ENCODE measurements at places on chromosomes 7 and 10. TPM values are rescaled to one million over a fixed set of nuclear protein-coding genes. Genes with fewer than 3 reads are reported as not detected.

DNA sequence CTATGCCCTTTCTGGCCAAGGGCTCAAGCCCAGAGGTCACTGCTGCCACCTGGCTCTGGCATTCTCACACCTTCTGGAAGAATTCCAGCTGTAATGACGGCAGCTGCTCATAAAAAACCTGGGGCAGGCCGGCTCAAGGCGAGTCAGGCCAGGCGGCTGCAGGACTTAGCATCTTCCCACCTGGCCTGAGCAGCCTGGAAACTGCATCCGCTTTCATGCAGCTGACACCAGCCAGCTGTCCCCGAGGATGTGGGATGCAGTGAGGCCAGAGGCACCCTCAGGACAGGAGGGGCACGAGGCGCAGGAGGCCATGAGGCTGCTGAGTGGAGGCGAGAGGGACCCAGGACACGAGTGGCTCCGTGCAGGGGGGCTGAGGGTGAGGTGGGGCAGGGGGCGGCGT is 47.5 kb upstream of the ADGRA1 start:
- DNase-seq: no peak

DNA sequence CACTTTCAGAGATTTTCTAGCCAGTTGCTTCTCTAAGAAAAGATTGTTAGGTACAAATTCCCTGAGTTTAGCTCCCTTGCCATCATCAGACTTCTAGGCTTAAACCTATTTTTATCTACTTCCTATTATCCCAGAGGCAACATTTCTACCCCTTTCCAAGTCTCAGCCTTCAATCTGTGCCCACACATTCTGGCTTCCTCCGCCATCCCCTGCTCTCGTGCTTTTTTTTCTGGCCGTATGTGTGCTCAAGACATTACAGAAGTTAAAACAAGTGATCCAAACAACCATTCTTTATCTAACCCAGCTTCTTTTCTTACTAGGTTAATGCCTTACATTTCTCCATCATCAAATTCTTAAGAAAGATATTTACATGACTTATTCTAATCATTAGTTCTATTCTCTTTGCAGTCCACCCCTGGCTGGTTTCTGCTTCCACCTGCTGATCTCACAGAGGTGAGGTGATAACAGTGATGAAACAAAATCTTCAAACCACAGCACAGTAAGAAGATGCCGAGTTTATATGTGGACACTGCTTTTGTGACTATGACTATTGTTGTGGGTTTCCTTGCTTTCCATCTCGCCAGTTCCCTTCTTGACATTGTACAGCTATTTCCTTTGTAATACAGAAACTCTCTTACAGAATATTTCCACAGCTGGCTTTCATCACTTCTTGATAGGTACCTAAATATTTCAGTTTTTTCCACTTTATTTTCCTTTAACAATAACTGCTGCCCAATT is 18.3 kb upstream of the CDK6 start:
- DNase-seq: no peak

- DNase-seq: no peak
Observed at GRCh38 chr10:35299016-35299415, 37.3 kb upstream of the CCNY start.

- DNase-seq: no peak
Observed at GRCh38 chr7:135597926-135598305, 40.2 kb downstream of the NUP205 start.

- no peak for DNase-seq
Observed at GRCh38 chr10:127738512-127739424, 1.8 kb downstream of the FOXI2 start.

DNA sequence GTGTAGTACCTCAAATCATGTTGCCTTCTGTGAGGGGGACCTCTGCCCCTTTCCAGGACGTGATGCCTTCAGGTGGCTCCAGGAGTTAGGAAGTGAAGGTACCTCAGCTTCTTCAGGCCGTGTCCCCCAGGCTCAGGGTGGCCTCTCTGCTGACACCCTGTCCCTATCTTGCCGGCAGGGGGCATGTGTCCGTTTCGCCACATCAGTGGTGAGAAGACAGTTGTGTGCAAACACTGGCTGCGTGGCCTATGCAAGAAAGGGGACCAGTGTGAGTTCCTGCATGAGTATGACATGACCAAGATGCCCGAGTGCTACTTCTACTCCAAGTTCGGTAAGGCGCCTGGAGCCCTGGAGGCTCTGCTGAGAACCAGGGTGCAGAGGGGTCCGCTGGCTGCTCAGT is 9.2 kb downstream of the CPSF4 start:
- DNase-seq: no peak

- no peak for DNase-seq
Observed at GRCh38 chr7:149825567-149826343, 12.4 kb upstream of the ZNF862 start.

Gene MAGI2
- 4.1 TPM for total RNA-seq

Gene AKR1C4
- 3.2 TPM for total RNA-seq

Gene GAD2
- not detected for total RNA-seq

Gene RASA4B
- total RNA-seq: 4.8 TPM

Gene ARHGEF5
- 3.5 TPM for total RNA-seq

Gene HOXA9
- total RNA-seq: 0.70 TPM

Gene MRC1
- 34.6 TPM for total RNA-seq

Measured in liver (tissue), 10 donors.